ENCODE measurements at places on chromosomes 12 and 14. TPM values are rescaled to one million over a fixed set of nuclear protein-coding genes. Genes with fewer than 3 reads are reported as not detected.

The MTRFR gene
- total RNA-seq, result 9.3 TPM

The JDP2 gene
- 74.6 TPM for total RNA-seq

The TAS2R14 gene
- total RNA-seq, result 2.0 TPM

The SMIM41 gene
- total RNA-seq, result 1.9 TPM

The SLCO1A2 gene
- not detected for total RNA-seq
